Fibroblast of the aortic adventitia (primary cell): ENCODE measurements at places on chromosomes 4 and X.

DNA sequence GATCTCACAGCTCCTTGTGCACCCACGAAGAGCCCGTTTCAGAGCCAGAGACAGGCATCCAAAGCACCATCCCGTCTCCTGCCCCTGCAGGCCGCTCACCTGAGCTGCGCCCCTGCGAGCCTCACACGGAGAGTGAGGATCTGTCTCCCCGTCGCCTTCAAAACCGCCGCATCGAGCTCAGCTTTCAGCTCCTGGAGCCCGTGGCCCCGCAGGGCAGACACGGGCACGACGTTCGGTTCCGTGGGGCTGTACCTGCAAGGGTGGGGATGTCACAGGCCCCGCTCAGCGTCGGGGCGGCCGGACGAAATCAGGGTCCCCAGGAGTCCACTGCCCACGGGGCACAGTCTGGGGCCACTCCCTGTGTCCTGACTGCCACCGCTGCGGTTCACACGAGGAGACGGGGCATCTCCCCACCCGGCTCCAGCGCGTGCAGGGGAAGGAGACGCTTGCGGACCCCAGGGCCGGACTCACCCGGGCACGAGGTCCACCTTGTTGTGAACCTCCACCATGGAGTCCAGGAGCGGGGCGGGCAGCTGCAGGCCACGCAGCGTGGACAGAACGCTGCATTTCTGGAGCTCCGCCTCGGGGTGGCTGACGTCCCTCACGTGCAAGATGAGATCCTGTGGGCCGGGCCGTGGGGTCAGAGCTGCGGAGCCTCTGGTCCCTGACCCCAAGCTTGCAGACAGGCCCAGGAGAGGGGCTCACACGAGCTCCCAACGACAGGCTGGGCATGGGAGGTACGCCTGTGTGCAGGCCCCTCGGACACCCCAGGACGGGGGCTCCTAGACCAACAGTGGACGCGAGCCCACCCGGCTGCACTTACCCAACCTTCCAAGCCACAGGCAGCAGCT lies 11.1 kb downstream of the GTPBP6 start:
- no peak for DNase-seq

DNA sequence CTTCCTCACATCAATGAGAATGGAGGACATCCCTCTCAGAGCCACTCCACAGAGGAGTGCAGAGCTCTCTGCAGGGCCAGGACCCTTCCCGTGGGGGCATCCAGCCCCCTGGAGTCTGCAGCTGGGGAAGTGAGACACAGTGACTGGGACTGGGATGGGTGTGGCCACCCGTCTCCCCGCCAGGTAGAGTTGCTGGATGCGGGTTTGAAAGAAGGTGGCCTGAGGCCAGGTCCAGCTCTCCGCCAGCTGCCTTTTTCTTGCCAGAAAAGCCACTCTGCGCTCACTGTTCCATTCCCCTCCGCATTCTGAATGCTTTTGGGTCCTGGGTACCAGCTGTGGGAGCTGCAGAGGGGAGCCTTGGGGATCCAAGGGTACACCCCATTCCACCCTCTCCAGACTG lies 82.6 kb downstream of the ABLIM2 start:
- no peak for DNase-seq

GRCh38 chrX:31237189-31237588 lies 165.3 kb upstream of the FTHL17 start:
- DNase-seq, result no peak

DNA sequence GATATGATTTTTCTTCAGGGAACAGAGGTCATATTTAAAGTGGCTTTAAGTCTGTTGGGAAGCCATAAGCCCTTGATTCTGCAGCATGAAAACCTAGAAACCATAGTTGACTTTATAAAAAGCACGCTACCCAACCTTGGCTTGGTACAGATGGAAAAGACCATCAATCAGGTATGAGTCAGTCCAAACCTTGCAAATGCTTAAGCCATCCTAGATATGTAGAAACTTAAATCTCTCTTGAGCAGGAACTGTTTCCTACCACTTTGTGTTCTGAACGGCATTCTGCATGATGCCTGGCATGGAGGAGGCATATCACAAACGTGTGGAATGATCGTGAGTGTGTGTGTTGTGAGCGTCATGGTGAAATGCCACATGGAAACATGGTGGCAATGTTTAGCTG lies 164.8 kb downstream of the PTTG2 start:
- no peak for DNase-seq

GRCh38 chr4:10619220-10619619 lies 65.3 kb downstream of the CLNK start:
- peak; percentile 43 for DNase-seq

DNA sequence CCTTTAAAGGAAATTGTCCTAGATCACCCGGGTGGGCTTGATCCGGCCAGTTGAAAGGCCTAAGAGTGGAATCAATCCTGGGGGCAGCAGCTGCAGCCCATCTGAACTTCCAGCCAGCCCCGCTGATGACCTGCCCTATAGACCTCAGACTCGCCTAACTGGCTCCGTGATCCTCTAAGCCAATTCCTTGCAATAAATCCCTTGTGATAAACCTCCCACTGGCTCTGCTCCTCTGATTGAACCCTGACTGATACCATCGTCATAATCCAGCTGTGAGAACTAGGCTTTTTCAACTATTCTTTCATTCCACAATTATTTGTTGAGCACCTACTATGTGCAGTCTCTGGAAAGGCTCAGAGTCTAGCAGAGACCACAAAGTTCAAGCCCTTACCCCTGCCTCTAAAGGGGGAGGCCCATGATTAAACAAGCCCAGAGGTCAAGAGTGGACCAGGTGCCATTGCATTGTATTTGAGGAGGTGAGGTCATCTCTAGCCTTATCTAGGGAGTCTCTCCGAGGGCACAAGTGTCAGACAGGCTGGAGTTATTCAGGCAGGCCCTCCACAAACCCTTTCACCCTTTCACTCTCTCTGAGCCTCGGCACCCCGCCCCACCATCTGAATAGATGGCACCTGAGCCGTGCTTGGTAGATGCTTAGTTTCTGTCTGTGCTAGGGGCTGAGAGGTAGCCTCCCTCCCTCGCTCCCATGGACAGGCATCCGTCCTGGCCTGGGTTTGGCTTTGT lies 20.5 kb upstream of the GPR78 start:
- DNase-seq, result no peak

- DNase-seq, result peak; percentile 7
Observed at GRCh38 chr4:181870326-181870725, 372.9 kb upstream of the TENM3 start.

- no peak for DNase-seq
Observed at GRCh38 chrX:86455495-86455894, 307.2 kb downstream of the DACH2 start.

DNA sequence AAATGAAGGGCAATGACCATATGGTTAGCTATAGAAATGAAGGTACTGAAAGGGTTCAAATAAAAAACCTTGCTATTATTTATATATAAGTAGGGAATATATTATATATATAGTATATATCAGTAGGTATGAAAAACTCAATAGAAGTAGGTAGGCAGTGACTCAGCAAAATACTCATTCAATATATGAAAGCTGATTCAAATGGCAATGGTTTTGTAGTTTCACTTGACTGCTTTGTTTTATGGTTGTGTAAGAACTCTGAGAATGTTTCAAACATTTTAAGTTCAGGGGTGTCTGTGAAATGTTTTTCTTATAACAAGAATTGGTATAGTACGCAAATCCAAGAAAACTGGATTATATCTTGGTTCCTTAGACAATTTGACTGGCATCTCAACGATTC lies 4.1 kb downstream of the ZNF280C start:
- DNase-seq, result peak; percentile 23

DNA sequence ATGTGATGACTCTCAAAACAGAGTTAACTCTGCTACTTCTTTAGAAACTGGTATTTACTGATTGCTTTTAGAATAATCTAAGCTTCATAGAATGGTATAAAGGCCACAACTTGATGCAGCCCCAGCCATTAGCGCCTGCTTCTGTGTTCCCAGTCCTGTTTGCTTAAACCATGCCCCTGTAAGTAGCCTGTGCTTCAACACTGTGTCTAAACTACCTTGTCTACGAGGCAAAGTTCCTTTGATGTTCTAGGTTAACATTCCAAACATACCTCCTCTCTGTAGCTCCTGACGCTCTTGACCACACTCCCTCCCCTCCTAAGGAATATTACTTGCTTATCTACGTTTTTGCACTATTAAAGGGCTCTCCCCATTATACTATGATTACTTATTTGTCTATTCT lies 352.5 kb upstream of the ADGRL3 start:
- no peak for DNase-seq

DNA sequence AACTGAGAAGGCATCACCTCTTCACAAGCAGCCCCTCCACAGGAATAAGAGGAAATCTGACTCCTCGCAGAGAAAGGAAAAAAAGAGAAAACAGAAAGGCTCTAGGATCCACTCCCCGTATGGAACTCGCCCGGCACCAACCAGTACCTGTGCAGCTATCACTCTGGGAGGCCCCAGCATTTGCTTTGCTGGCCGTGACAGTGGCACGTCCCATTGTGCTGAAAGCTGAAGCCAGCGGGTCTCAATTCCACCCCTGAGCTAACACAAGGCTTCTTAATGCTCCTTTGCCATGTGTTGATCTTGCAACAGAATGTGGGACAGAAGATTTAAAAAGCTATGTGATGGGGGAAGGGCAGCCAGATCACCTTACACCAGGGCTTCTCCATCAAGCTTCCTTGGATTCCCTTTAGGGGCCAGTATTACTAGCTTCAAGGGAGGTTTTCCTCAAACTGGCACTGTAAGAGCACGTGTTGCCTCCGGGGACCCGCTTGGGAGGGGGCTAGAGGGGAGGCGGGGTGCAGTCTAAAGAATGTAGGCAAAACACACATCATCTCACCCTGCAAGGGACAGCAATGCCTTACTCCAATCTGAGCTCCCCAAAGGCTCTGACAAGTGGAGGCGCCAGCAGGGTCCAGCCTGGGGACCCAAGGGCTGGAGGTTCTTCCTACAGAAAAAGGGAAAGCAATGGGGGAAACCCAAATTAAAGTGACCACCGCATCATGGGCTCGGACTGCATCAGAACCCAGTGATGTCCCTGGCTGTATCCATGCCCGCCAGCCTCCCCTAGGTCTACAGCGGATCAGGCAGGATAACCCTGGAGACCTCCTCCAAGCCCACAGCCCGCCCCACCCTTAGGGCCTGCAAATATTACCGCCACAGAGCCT lies 1.2 kb downstream of the USP46 start:
- peak; percentile 48 for DNase-seq

DNA sequence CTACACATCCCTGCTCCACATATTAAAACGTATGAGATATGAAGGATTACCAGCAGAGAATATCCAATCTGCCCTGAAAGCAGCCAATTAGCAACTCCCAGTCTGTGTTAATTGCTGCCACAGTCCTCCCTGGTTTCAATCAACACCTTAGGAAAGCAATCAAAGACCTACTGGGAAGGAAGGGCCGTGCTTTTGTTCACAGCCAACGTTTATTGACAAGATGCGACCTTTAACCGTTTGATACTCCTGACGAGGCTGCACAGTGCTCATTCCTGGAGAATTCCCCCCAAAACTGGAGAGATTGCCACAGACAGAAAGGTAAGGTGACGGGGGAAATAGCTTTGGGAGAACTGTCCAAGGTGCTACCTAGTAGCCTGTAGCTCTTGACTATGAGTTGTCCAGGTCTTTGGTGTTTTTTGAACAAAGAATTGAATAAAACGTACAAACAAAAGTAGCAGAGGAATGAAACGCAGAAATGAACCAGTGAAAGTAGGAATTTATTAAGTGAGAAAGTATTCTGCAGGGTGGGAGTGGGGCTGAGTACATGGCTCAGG lies 596.5 kb downstream of the NLGN4X start:
- no peak for DNase-seq

- no peak for DNase-seq
Observed at GRCh38 chr4:90027565-90027964, 99.6 kb upstream of the CCSER1 start.

- no peak for DNase-seq
Observed at GRCh38 chr4:48078862-48079655, 55.0 kb downstream of the TXK start.

GRCh38 chr4:100372432-100372831 lies 145.4 kb downstream of the EMCN start:
- DNase-seq, result no peak

DNA sequence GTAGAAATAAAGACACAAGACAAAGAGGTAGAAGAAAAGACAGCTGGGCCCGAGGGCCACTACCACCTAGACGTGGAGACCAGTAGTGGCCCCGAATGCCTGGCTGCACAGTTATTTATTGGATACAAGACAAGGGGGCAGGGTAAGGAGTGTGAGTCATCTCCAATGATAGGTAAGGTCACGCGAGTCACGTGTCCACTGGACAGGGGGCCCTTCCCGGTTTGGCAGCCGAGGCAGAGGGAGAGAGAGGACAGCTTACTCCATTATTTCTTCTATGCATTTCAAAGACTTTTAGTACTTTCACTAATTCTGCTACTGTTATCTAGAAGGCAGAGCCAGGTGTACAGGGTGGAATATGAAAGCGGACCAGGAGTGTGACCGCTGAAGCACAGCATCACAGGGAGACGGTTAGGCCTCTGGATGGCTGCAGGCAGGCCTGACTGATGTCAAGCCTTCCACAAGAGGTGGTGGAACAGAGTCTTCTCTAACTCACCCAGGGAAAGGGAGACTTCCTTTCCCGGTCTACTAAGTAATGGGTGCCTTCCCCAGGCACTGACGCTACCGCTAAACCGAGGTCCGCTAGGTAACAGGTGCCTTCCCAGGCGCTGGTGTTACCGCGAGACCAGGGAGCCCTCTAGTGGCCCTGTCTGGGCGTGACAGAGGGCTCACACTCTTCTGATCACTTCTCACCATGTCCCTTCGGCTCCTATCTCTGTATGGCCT lies 44.9 kb downstream of the ZBTB49 start:
- DNase-seq, result peak; percentile 48

DNA sequence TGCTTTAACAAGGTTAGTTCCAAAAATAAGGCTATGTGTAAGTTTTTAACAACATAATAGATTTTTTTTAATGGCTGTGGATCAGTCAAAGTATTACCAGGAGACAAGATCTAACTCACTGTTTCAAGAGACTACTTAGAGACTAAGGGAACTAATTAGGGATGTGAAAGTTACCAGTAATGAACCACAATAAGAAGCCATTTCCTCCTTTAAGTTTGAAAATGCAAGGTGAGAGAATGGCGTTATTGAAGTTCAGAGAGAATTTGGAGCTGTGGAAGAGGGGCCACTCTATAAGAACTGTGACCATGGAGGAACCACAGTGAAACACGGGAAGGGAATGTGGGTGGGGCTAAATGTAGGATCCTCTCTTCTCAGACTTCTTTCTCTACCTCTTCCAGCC lies 624.2 kb downstream of the GLUD2 start:
- no peak for DNase-seq

DNA sequence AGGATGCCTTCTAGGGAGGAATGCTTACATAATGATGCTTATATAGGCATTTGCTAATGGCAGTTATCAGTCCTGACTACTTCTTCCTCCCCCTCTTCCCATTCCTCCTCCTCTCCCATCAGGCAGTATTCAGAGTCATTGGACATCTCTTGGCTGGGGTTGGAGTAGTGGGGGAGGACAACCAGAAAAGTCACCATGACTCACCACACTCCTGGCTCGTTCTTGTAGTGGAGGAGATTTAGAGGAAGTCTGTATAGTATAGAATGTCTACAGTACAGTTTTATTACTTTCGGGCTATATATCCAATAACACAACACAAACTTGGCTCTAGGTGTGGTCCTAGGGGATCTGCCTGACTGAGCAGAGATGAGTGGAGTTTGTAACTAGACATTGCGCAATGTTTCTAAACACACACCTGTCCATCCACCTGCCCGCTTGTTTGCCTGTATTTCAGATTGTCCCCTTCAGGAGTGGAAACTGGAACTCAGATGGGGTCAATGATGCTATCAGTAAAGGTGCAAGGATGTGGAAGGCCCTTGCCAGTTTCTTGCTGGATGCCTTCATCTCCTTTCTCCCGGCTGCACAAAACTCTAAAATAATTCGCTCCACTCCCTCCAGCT lies 27.9 kb upstream of the KIAA1210 start:
- peak; percentile 71 for DNase-seq

- DNase-seq, result peak; percentile 5
Observed at GRCh38 chr4:186981161-186981560, 257.5 kb upstream of the FAT1 start.
